ENCODE measurements at places on chromosomes 1 and 21. TPM values are rescaled to one million over a fixed set of nuclear protein-coding genes. Genes with fewer than 3 reads are reported as not detected.

SH3BP5L gene
- total RNA-seq, result 23.1 TPM

DNA sequence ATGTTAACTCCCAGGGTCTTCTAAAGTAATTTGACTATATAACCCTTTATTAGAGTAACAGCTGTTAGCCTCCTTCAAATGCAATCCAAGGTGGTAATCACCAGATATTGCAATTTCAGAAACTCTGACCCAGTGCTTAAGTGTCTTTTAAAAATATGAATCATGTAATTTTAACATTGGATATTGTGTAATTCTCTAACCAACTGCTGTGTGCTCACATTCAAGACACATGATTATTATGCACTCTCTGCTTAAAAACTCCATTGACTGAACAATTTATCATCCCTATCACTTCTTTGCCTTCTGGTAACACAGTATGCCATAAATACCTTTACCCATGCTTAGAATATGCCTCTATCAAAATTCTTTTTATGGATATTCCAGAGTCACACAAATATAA, 537.4 kb upstream of the RGS18 start:
- DNase-seq, result no peak

GRCh38 chr1:226814751-226815537, 55.5 kb upstream of the PSEN2 start:
- DNase-seq, result no peak

DNA sequence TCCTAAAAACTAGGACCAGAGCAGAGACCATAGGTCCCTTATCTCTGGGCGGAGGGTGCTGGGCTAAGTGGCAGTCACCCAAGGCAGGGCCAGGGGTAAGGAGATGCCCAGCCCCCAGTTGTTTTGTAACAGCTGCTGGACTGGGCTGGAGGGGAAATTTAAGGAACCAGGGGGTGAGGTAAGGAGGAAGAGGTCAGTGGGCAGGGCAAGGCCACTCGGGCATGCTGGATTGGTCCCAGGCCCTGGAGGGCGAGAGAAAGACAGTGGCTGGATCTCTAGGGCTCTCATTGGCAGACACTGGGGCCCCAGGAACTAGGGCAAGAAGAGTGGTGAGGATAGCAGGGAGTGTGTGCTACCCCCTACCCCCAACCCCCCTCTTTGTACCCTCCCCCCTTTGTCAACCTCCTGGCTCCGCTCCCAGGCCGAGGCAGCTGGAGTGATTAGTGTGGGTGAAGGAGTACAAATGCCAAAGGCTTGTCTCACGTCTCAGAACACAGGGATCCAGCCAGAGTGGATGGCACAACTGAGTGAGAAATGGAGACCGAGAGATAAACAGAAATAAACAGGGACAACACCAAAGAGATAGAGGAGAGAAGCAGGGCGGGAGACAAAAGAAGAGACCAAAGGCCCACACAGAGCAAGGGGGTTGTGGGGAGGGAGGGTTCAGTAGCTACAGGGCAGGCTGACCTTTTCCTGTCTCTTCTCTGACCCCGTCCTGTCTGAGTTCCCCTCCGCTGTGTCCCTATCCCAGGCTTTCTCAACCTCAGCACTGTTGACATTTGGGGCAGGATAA, 20.5 kb upstream of the THRAP3 start:
- no peak for DNase-seq

GRCh38 chr1:151728151-151729054, 7.1 kb downstream of the RIIAD1 start:
- no peak for DNase-seq

DNA sequence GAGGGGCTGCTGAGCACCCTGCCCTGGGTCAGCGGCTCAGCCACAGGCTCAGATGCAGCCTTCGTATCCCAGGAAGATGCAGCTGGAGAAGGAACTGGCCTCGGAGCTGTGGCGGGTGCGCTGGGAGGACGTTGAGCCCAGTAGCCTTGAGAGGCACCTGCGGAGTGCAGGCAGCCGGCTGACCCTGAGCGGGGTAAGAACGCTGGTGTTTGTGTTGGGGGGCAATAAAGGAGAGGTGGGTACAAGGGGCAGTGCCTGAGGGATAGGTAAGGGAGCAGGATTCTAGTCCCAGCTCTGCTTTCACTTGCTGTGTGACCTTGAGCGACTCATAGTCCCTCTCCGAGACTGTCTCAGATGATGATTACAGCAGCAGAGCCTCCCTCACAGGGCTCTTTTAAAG, 6.4 kb downstream of the NPR1 start:
- DNase-seq, result no peak

- no peak for DNase-seq
These were observed 146.0 kb downstream of the GPATCH2 start for GRCh38 chr1:217484871-217485270.

LHX8 gene
- total RNA-seq, result not detected

GRCh38 chr1:229371624-229372023, 28.8 kb upstream of the CCSAP start:
- no peak for DNase-seq

- DNase-seq, result no peak
These were observed 256.3 kb downstream of the MATN1 start for GRCh38 chr1:30467101-30467500.

NES gene
- total RNA-seq, result 8.0 TPM

FAM163A gene
- total RNA-seq, result not detected

DNA sequence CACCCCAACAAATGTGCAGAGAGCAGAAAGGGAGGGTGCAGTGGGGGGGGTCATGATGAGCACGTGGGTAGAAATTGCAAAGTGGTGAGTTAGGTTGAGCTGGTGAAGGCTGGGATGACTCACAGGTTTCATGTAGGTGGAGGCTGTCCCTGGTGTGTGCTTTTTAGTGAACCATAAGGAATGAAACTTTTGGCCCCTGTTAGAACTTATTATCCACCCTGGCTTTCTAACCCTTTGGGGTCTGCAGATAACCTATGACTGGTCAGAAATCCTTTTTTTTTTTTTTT, 46.9 kb downstream of the DOP1B start:
- no peak for DNase-seq

GRCh38 chr1:60922304-60922703, 160.1 kb upstream of the NFIA start:
- no peak for DNase-seq

DNA sequence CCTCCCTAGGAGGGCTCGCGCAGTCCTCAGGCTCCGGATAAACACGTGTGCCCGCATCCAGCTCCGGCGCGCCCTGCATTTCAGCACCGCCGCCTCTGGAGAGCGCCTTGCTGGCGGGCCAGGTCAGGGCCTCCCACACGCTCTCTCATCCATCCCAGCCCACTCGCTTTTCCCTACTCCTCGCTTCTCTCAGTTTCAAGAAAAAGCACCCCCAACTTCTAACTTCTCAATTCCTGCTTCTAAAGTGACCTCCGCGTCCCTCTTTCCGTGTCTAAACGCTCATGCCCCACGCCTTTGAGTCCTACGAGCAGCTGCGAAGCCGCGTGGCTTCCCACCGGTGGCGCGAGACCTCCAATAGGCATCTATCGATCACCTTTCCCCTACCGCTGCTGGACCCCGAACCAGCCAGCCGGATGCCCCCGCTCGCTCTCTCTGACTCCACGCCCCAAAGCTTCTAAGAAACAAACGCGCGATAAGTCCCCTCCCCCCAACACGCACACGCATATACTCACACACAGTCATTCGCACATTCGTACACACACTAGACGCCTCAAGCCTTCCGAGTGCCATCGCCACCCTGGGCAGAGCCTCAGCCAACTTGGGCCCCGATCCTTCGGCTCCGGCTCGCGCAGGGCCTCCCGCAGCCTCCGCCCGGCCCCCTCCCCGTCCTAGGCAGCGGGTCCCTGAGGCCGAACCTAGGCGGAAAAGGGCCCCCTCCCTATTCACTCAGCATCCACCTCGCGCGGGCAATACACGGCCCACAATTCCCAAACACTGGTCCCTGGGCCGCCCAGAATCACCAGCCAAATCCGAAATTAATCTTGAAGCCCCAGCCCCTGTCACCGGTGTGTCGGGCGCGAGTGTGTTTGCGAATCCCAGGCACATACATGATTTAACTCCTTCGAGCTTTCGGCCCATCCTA, 1.1 kb downstream of the NMNAT2 start:
- DNase-seq, result no peak

- DNase-seq, result no peak
These were observed 549.9 kb upstream of the RGS18 start for GRCh38 chr1:191608367-191608766.

DNA sequence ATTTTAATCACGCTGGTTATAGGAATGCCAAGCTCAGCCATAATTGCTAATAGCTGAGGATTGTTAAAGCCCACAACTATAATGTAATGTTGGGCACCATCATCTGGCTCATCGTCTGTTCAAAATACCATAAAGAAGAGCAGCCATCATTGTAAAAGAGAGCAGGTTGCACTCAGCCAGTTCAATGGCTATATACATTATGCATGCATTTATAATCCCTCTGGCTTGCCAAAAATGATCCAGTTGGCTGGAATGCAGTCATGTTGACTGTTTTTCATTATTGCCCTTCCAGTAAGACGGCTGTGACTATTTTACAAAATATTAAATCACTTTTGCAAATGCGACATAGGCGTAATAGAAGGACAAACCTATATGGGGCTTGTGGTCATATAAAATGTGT, 85.3 kb downstream of the SPAG17 start:
- DNase-seq, result no peak

DNA sequence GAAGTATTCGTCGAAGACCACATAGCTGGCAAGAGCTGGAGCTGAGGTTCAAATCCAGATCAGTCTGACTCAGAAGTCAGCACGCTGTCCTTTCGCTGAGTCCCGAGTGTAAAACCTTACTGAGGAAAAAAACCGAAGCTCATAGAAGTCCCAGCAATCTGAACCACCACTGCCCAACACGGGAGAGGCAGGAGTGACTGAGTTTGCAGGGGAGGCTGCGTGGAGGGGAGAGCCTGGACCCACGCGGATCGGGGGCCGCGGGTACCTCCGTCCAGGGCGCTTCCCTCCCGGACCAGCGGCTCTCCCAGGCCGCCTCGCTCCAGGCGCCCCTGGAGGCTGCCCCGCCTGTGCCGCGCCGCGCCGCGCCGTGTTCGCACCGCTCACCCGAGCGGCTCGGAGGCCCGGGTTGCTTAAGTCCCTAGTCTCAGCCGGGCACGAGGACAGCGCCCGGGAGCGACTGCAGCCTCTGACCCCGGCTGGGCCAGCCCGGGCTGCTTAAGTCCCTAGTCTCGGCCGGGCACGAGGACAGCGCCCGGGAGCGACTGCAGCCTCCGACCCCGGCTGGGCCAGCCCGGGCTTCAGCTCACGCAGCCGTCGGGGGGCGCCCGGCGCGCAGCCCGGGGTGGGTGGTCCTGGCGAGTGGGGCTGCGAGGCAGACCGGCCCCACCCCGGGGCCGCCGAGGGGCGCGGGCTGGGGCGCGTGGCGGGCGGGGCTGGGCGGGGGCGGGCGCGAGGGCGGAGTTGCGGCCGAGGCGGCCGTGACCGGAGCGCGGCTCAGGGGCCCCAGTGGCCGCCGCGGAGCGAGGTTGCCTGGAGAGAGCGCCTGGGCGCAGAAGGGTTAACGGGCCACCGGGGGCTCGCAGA, at the start of gene ADAMTSL4:
Gene ADAMTSL4 (plus strand): TSS at position 777 of the 864 bp plus-strand sequence. CDS start 2,881 bp downstream, outside the sequence.
- no peak for DNase-seq

DNA sequence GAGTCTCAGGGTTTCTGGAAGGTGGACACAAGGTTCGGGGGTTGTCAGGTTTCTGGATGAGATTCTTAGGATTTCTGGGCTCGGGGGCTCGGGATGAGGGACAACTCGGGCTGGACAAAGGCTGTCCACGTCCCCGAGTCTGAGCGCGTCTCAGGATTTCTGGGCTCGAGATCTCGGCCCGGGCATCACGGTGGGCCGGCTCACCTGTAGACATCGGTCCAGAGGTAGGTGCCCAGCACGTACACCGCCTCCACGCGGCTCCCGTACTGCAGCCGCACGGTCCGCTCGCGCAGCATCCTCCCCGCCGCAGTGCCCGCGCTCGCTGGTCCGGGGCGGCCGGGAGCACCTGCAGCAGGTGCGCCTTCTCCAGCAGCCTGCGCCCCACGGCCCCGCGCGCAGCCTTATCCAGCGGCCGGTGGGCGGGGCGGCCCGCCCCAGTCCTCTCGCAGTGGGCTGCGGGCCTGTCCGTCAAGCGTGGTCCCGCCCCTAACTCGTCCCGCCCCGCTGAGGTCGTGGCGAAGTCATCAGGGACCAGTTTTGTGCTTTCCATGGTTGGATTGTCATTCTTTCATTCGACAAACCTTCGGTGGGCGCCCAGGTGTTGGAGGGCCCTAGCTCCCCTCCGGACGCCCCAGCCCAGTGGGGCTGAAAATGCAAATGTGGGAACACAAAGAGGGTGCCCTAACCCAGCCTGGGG, at the start of gene PADI2:
Gene PADI2 (minus strand): TSS at position 376 of the 697 bp plus-strand sequence. CDS start 80 bp downstream, at position 296.
- DNase-seq, result no peak

DNA sequence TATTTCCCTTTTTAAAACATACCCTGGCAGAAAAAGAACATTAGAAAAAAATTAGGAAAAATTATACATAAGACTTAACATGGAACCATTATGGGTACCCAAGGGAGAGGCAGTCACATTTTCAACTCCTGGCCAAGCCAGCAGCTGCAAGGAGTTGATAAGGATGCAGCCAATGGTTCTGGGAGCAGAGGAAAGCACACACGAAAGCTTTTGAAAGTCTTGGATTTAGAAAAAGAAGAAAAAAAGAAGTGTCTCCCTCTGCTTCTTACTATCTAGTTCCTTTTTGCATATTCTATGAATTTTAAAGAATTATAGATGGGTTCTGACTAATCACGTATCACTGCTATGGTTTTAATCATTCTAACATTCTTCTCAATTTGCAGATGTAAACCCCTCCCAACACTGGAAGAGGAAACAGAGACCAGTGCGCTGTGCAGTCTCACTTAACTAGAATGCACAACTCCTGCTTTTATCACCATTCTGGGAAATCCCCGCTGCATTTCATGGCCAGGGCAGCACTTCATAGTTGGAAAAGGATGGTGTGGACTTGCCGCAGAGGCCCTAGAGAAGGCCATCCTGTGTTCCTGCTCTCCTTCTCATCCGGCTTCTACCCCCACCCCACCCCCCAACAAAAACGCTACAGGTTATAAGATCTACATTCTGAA, 2.7 kb upstream of the CD58 start:
- DNase-seq, result no peak

- no peak for DNase-seq
These were observed 135.3 kb downstream of the GDAP2 start for GRCh38 chr1:117794073-117794472.

- DNase-seq, result no peak
These were observed 130.3 kb upstream of the TMEM51 start for GRCh38 chr1:15023205-15023604.

GRCh38 chr1:84971957-84972356, 25.0 kb downstream of the MCOLN2 start:
- DNase-seq, result no peak

DNA sequence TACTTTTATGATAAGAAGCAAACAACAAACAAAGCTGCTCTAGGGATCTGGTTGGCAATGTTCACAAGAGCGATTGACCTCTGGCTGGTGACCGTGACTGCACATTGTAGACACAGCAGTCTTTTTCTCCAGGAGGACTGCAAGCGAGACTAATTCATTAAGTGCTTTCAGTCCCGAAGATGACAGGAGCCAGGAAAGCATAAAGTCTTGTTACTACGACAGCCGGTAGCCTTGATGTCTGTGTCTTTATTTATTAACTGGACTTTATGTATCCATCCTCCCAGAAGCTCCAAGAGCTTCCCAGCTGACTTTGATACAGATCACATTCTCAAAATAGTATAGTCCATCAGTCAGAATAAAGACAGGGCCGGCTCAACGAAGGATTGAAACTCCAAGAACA, 18.2 kb downstream of the FAM163A start:
- no peak for DNase-seq

KCNK2 gene
- 0.95 TPM for total RNA-seq

CELA3B gene
- not detected for total RNA-seq

GRCh38 chr1:175095069-175095468, 27.4 kb downstream of the TNN start:
- DNase-seq, result no peak

TNFSF4 gene
- not detected for total RNA-seq

ARPC5 gene
- total RNA-seq, result 136 TPM

All from esophagus squamous epithelium (tissue), 5 donors.